DMS 273 treated with DMSO at 0.1 percent for 48 hours (cell line): ENCODE measurements at places on chromosomes 16 and 17.

DNA sequence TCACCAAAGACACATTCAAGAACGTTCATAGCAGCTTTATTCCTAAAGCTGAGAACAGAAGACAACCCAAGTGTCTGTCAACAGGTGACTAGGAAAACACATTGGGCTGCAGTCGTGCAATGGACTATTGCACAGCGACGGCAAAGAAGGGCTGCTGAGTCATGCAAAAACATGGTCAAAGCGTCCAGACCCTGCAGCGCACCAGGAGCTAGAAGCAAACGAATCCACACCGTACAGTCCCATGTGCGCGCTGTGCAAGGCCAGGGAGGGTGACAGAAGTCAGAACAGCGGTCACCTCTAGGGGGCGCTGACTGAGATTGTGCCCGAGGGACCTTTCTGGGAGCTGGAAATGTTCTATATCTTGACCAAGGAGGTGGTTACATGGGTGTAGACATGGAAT is 266.4 kb downstream of the MAF start:
- DNase-seq = no peak

DNA sequence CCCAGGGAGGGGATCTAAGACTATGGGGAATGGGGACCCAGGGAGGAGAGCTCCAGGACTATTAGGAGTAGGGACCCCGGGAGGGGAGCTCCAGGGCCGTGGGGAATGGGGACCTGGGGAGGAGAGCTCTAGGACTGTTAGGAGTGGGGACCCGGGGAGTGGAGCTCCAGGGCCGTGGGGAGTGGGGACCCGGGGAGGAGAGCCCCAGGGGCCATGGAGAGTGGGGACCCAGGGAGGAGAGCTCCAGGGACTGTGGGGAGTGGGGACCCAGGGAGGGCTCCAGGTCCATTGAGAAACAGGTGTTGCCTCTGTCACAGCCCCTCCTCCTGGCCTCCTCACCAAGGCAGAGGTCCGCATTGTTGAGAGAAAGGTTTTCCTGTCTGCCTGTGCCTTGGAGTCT is 16.0 kb downstream of the MPRIP start:
- DNase-seq = no peak

- DNase-seq = no peak
Measured at GRCh38 chr17:32627239-32627996, 140.6 kb downstream of the CDK5R1 start.

DNA sequence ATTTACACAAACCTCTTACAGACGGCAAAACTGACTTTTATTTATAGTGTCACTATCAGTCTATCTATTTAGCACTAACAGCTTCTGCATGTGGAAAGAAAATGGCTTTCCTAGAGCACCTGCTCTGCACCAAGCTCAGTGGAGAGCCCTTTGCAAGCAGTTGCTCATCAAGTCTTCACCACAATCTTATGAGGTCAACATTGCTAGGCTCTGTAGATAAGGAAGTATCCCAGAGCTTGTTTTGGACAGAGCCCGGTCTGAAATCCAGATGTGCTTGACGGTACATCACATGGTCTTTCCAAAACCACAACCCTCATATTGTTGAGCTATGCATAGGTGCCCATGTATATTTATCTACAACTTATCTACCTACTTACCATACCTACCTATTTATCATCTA is 572.7 kb upstream of the CDH5 start:
- no peak for DNase-seq

GRCh38 chr17:77403854-77404253 is 263.1 kb downstream of the SEC14L1 start:
- no peak for DNase-seq

- DNase-seq = no peak
Measured at GRCh38 chr17:55588446-55589242, 77.4 kb upstream of the SMIM36 start.

DNA sequence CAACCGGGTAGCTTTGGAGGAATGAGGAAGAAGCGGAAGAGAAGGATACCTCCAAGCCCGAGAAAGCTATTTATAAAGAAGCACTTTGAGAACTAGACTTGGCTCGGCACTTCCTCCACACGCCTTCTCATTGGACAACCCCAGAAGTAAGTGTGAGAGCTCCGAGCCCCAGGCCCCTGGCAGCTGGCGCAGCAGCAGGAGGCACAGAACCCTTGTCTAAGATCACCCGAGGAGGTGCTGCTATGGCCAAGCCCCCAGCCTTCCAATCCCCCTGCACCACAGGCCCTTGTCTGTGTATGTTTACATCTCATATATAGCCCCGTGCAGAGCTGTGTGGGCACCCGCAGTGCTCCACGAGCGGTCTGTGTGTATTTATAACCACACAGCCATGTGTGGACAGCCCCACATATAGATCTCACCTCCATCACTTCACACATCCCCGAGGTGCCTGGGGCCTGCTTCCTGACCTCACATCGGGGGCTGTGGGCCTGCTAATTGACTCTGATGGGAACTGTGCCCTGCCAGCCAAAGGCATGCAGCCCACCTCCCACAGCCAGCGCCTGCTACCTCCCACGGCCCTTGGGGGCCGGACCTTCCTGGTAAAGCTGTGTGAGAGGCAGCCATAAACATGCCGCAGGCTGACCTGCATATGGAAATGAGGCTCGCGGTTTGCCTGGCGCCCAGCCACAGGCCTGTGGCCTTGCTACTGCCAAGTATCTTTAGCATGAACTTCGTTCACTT is 96.1 kb downstream of the C17orf67 start:
- DNase-seq = peak; percentile 75

DNA sequence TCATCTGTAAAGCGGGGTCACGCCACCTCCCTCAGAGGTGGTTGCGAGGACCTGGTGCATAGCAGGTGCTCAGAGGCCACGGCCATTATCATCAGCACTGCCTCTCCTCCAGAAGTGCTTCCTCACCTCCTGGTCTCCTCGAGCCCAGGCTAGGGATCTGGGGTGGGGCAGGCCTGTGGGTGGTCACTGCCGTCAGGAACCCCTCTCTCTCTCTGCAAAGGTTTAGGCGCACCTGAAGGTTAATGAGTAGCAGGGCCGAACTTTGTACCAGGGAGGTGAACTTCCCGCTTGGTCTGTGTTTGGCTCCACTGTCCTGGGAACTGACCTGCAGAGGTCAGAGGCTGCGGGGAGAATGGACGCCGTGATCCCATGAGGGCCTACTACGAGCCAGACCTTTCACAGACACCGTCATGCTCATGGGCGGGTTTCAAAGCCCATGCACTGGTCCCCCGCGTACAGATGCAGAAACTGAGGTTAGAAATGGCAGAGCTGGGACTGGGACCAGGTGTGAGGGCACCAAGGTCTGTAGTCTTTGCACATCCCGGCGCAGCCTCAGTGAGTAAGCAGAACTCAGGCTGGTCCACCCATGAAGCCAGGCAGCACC is 13.8 kb downstream of the JUP start:
- no peak for DNase-seq

DNA sequence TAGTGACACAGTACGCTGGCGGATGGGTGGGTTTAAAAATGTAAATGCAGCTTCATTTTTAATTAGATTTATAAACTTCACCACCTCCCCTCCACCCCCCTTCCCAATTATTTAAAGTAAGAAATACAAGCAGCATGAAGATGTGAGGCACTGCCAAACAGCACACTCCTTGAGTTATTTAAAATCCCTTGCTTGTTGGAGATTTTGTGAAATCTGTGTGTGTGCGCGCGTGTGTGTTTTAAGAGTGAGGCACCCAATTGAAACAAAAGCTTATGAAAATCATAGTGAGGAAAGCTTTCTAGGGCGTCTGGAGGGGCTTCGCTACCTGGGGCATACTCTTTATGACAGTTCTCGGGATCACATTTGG is 219.6 kb upstream of the IRX3 start:
- DNase-seq = no peak

GRCh38 chr16:50669741-50670140 is 11.4 kb downstream of the SNX20 start:
- DNase-seq = no peak

- no peak for DNase-seq
Measured at GRCh38 chr17:8835631-8836364, 31.7 kb downstream of the PIK3R6 start.

DNA sequence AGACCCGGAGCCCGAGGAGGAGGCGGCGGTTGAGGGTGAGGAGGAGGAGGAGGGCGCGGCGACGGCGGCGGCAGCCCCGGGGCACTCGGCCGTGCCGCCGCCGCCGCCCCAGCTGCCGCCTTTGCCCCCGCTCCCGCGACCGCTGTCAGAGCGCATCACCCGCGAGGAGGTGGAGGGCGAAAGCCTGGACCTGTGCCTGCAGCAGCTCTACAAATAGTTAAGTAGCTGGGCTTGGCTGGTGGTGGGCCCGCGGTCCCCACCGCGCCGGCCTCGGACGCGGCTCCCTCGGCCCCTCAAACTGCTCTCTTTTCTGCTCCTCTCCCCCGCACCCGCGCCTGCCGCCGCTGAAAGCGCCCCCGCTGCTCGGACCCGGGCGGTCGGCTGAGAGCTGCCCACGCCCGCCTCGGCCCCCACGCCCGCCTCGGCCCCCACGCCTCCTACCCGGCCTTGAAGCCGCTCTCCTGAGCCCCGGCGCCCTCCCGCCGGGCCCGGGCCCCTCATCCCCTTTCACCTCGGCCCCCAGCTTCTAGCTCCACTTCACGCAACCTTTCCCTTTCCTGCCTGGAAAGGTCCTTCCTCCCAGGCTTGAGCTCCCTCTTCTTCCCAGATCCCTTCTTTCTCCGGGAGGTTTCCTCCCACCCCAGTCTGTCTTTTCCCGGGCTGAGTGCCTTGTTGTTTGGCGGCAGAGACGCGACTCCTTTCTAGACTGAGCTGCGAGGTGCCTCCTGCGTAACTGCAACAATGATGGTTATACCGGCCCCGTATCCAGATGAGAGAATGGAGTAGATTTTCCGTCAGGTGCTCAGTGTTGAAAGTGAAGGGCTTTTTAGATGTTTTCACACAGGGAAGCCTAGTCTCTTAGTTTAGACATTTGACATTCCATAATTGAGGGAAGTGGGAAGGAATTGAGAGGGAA is 850 bp downstream of the PPM1E start:
- peak; percentile 27 for DNase-seq

GRCh38 chr16:85987750-85988078 is 88.8 kb downstream of the IRF8 start:
- no peak for DNase-seq

- no peak for DNase-seq
Measured at GRCh38 chr16:87380881-87381280, 2.7 kb downstream of the FBXO31 start.

DNA sequence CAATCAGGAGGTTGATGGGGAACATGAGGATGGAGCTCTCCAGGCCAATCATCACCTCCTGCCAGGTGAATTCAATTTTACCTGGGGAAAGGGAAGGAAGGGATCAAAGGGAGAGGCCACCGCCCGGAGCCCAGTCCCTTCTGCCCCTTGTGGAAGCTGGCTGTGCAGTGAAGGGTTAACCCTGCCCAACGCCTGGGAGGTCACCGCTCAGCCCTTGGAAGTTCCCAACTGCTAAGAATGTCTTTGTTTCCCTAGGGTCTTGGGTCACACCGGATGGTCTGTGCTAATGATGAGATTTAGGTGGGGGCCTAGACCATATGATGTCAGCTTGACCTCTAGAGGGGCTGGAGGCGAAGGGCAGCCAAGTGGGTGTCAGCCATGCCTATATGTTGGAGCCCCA is 52.1 kb upstream of the GCSH start:
- DNase-seq = no peak

GRCh38 chr17:77909236-77909635 is 49.3 kb upstream of the TNRC6C start:
- DNase-seq = peak; percentile 39

- no peak for DNase-seq
Measured at GRCh38 chr17:5355421-5356129, 63.9 kb downstream of the NUP88 start.

DNA sequence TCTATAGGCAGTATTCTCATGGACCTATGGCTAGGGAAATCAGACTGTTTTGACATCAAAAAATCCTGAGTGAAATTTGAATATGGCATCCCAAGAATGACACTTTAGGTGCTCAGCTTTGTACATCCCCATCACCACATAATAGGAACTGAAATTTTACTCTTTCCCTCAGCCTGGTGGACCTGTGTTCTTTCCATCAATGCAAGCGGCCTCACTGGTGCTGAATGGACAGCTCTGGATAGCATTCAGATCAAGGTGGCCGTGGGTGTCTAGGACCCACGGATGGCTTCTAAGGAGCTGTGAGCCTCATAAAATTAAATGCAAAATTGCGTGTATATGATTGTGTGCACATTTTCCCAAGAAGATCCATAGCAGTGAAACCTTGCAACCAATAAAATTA is 152.6 kb downstream of the MAP2K6 start:
- no peak for DNase-seq

DNA sequence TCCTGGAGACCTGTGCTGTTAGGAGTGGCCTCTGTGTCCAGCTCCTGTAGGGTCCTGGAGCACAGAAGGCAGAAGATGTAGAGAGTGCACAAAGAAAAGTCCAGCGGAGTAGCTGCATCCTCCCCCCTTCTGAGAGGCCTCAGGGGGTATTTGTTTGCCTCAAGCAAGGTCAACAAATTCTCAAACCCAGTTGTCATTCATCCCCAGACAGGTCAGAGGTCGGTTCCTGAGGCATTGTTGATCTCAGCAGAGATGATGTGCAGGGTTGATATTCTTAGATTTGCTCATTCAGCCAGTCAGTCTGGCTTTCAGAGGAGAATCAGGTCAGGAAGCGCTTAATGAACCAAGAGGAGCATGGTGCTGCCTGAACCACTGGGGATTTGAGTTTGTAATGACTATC is 8.3 kb upstream of the RBFOX1 start:
- no peak for DNase-seq

GRCh38 chr16:75485230-75486013 is 9.8 kb downstream of the CHST6 start:
- DNase-seq = no peak

DNA sequence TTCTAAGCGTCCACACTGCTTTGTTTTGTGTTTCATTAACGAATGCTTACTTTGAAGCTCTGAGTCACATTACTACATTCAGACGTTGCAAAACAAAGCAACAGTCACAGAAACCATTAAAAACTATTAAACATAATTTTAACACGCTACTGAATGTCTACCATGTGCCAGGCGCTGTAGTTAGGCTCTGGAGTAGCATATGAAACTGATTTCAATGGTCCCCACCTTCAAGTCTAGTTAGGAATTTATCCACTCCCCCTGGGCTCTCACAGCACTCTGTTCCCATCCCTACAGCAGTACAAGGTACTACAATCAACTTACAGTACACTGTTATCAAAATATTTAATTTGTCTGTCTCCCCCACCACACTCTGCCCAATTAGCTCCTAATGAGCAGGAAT is 631 bp downstream of the UTP6 start:
- no peak for DNase-seq

DNA sequence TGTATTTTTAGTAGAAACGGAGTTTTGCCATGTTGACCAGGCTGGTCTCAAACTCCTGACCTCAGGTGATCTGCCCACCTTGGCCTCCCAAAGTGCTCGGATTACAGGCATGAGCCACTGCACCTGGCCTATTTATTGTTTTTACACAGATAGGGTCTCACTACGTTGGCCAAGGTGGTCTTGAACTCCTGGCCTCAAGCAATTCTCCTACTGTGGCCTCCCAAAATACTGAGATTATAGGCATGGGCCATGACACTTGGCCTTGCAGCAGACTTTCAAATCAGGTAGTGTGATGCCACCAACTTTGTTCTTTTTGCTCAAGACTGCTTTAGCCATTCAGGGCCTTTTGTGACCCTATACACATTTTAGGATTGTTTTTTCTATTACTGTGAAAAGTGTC is 61.7 kb upstream of the INTS2 start:
- no peak for DNase-seq

- DNase-seq = no peak
Measured at GRCh38 chr16:64983231-64983630, 138.6 kb downstream of the CDH11 start.
